Dermis blood vessel endothelial cell (primary cell): ENCODE measurements at places on chromosomes 7 and 10.

DNA sequence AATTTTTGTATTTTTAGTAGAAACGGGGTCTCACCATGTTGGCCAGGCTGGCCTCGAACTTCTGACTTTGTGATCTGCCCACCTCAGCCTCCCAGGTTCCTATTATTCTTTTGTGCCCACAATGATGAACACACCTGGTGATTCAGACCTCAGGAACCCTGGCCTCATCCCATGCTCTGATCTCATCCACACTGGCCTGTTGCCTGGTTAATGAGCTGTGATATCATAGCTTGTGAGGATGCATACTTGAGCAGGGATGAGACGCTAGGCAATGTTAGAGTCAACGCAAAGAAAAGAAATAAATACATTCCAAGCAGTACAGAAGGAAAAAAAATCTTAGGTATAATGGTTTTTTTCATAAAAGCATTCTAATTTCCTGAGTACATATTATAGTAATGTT lies 82.4 kb upstream of the RNF32 start:
- no peak for DNase-seq

DNA sequence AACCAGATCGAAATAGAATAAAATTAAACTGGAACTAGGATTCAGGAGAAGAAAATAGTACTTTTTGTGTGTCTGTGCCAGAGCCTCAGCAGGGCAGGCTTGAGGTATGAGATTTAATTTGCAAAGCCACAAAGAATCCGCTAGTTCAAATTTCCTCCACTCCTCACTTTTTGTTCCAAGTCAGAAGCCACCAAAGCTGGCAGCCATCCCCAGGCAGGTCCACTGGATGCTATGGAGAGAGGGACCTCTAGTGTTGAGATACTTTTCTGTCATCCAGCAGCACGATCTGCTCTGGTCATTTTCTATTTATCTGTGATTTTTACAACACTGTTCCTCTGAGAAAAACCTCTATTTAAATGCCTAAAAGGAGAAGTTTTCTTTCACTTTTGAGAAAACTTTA lies 147.9 kb upstream of the FRMD4A start:
- DNase-seq: peak; percentile 81

DNA sequence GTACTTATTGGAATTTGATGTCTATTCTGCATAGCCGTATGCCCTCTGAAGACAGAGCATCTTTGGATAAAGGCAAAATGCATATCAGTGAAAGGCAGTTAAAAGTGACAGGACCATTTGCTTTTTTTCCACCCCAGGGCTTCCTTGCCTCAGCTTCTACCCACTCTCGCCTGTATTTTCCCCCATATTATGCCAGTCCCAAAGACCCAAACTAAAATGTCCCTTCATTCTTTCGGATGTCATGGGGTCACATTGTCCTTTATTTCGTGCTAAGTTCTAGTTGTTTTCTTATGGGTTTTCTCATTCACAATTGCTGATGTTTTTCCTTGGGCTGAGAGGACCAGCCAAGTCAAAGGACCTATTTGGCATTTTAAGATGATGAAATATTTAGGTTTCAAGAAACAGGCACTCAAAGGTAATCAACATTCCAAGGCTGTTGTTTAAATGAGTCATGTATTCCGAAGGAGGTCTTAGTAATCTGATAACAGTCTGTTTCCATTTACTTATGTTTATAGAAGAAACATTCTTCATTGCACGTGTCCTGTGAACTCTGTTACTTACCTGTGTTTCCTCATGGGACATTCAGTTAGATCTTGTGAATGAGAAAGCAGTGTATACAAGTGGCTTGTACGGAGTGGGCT lies 74.1 kb downstream of the DNAH11 start:
- DNase-seq: peak; percentile 78

DNA sequence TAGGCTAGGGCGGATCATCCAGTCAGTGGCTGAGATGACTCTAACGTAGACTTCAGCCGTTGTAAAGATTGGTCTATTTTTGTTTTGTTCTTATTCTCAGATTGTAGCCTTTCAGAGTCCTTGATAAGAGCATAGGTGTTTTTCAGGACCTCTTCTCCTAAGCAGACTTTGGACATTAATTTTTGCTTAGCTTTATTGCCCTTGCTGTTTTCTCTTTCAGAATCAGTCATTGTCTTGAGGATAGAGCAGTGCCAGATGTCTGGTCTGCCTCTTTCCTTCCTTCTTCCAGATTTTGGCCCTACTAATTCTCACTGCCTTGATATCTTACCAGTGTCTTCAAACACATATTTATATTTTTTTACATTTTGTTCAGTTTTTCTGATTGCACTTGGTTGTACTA lies 49.5 kb downstream of the C1GALT1 start:
- DNase-seq: no peak

GRCh38 chr10:121983852-121984251 lies 5.1 kb upstream of the TACC2 start:
- DNase-seq: no peak

GRCh38 chr7:11760372-11760771 lies 71.6 kb downstream of the THSD7A start:
- no peak for DNase-seq
